ENCODE measurements at places on chromosomes 6 and 20.

GRCh38 chr20:48202334-48203113, 417.2 kb upstream of the SULF2 start:
- DNase-seq = no peak

GRCh38 chr6:89222712-89223039, 5.5 kb upstream of the GABRR1 start:
- no peak for DNase-seq

GRCh38 chr6:116451916-116452315, 9.3 kb upstream of the CALHM6 start:
- no peak for DNase-seq

DNA sequence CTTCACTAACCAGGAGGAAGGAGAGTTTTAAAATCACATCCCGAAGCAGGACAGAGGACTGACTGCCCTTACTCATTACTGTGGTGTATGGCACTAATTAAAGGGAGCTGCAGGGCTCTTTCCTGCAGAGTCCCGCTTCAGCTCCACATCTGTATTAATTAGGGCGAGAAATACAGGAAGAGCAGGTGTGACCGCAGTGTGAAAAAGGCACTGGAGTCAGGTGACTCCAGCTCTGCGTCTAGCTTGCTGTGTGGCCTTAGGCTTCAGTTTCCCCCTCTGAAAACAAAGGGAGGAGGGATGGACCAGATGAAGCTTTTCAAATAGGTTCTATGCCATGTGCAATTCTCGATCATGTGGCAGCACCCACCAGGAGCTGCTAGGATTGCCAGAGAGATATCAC, 34.0 kb downstream of the KIAA1755 start:
- no peak for DNase-seq

- no peak for DNase-seq
Observed at GRCh38 chr20:35165221-35166185, 6.4 kb upstream of the PROCR start.

- DNase-seq = no peak
Observed at GRCh38 chr6:154234019-154234772, 122.4 kb downstream of the IPCEF1 start.

GRCh38 chr6:140078561-140079125, 704.2 kb upstream of the CITED2 start:
- no peak for DNase-seq

DNA sequence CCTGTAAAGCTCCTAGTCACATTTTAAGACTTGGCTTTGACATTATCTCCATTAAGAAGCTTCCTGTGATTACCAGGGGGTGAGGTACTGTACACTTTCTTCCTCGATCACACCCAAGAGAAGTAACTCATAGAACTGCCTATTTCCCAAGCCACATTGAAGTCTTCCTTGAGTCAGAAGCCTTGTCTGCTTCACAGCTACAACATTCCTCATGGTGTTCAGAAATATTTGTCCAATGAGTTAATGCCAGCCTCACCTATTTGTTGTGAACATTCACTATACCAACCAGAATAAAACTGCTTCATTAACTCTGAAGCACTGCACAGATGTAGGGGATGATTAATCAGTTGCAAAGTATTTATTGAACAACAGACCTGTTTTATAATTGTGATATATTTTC, 622.3 kb downstream of the PTPRT start:
- no peak for DNase-seq

GRCh38 chr6:159821122-159821521, 21.0 kb downstream of the PNLDC1 start:
- DNase-seq = no peak

DNA sequence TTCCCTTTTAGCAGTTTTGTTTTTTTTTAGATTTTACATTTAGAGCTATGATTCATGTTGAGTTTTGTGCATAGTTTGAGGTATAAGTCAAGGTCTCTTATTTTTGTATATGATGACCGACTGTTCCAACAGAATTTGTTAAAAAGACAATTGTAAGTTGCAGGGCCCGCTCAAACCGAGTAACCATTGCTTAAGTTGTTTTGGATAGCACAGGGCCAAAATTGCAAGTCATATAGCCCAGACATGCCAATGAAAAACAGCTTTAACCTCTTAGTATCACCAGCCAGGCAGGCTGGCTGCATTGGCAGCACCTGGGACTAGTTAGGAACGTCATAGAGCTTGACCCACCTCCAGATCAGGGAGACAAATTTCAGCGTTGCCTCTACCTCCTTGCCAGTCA, 47.3 kb downstream of the PFDN4 start:
- no peak for DNase-seq

GRCh38 chr20:46139266-46139889, 21.3 kb downstream of the CD40 start:
- DNase-seq = no peak

DNA sequence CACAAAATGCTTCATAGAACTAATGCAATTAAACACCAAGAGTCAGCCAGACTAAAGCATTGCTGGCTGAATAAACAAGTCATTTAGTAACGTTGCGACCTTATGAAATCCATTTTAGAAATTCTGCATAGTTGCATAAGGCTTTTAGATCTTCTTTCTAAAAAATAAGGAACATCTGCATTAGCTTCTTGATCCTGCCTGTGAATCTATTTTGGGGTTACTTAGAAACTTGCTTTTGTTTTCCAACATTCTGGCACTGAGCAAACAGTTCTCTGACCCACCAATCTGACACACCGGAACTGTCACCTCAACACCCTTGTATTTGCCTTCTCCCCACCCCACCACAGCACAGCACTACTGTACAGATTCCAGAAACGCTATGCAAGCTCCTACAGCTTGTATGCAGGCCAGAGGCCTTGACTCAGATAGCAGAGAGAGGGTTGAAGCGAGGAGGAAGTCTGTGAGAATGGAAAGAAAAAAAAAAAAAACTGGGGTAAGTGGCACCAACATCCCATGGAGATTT, 55.0 kb downstream of the KIF13A start:
- DNase-seq = no peak

GRCh38 chr6:44923444-44923843, 404.7 kb upstream of the RUNX2 start:
- no peak for DNase-seq

- no peak for DNase-seq
Observed at GRCh38 chr6:137766596-137767370, 100.3 kb upstream of the TNFAIP3 start.

- no peak for DNase-seq
Observed at GRCh38 chr6:110703906-110704594, 111.2 kb downstream of the CDK19 start.

DNA sequence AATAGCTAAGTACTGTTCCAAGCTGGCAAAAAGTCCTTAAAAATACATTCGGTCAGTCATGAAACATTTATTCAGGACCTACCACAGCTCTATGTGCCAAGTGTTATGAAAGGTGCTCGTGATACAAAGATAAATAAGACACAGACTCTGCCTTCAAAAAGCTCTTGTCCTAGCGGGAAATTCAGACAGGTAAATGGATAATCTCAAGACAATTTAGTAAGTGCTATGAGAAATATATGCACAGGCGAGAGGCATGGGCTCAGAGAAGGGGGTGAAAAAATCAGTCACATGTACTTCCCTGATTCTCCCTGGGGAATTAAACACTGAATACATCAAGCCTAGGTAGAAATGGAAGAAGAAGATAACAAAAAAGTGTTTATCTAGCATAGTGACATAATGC, 49.8 kb upstream of the HEY2 start:
- peak; percentile 12 for DNase-seq

- no peak for DNase-seq
Observed at GRCh38 chr6:160950507-160950906, 41.1 kb upstream of the MAP3K4 start.

DNA sequence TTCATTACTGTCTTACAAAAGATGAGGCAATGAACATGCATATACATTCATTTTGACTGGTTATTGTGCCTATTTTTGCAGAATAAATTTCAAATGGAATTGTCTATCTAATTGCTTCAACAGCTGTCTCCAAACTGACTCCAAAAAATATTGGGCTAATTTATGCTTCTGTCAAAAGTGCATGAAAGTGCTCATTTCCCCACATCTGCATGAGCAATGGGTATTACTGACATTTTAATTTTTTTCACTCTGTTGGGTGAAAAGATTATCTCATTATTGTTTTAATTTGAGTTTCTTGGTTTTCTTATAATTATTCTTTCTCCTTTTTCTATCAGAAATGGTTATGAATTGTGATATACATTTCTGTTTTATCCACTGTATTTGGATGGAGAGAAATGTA, 404.2 kb downstream of the QKI start:
- DNase-seq = no peak

GRCh38 chr20:17947474-17947815, 21.1 kb downstream of the SNX5 start:
- no peak for DNase-seq

GRCh38 chr6:136371959-136372358, 82.3 kb upstream of the BCLAF1 start:
- no peak for DNase-seq

- no peak for DNase-seq
Observed at GRCh38 chr20:24938498-24938897, 10.6 kb upstream of the CST7 start.

GRCh38 chr20:53097371-53097770, 125.2 kb downstream of the TSHZ2 start:
- DNase-seq = no peak

DNA sequence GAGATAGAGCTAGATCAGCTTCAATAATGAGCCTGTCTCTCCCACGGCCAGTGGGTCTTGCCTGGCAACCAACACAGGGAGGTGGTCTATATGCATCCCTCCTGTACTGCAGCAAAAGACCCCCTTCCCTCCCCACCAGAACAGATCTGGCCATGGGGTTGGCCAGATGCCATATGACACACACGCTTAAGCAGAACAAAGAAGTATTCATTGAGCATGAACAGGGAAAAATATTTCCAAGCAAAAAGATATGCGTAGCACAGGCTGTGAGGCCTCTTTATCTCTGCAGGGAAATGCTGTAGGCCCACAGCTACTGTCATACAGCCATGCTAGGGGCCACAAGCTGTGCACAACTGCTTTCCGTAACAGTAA, 73.4 kb upstream of the NRSN1 start:
- no peak for DNase-seq

DNA sequence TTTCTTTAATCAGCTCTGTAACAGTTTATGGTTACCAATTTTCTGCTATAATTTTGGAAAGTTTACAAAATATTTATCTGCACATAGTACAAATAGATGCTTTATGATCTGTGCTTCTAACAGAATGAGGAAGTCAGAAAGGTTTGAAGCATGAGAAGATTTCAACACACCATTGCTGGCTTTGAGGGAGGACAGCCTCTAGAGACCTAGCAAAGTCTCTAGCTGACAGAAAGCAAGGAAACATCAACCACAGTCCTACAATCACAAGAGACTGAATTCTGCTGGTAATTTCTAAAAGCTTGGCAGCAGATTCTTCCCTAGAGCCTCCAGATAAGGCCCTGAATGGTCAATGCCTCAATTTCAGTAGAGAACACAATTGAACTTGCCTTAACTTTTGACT, 750.8 kb upstream of the SLC35B3 start:
- DNase-seq = no peak

GRCh38 chr6:13554929-13555333, 19.5 kb upstream of the SIRT5 start:
- peak; percentile 50 for DNase-seq

GRCh38 chr6:93786474-93787330, 367.3 kb upstream of the EPHA7 start:
- DNase-seq = no peak

DNA sequence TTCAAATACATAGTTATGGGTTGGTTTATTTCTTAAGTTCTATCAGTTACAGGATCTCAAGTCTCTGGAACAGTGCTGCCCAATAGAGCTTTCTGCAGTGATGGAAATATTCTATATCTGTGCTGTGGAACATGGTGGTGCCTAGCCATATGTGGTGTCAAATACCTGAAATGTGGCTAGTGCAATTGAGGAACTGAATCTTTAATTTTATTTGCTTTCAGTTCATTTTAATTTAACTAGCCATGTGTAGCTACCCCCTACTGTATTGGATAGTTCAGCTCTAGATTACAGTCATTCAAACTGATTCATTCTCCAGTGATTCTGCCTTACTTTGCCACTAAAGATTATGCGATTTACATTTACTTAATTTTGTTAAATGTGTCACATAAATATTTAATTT, 503.2 kb downstream of the CDKAL1 start:
- no peak for DNase-seq

GRCh38 chr6:29924731-29925130, 17.6 kb upstream of the HLA-A start:
- no peak for DNase-seq

DNA sequence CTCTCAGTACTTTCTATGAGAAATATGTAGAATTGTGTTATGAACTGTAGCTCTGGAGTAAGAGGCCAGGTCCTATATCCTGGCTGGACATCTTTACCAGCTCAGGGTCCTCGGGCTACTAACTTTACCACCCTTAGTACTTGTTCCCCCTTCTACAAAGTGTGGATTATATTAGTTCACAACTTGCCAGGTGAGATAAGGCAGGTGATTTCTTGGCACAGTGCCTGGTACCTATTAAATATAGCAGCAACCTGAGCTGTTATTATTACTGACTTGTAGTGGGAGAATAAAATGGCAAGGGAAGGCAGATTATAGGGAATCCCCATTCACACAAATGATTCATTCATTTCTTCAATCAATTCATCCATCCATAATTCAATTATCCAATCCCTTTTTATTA, 150.1 kb downstream of the DOK5 start:
- no peak for DNase-seq

- DNase-seq = no peak
Observed at GRCh38 chr6:16327777-16328325, 89.5 kb downstream of the GMPR start.

DNA sequence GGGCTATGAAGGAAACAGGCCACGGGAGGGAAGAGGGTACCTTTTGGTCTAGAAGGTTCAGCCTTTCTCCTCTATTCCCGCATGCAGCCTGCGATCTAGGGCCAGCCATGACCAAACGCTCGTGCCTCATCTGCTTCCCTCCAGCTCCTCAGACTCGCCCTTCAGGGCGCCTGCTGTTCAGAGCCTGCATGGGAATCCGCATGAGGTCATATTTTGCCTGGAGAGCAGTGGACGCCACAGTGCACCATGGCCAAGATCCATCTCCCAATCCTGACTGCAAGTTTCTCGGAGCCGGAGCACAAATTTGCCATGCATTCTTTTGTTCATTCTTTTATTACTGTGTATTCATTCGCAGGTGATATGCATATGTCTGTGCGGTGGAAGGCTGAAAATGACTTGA, 608.1 kb downstream of the QKI start:
- DNase-seq = no peak

- no peak for DNase-seq
Observed at GRCh38 chr6:170137911-170138910, 152.7 kb downstream of the DLL1 start.

- no peak for DNase-seq
Observed at GRCh38 chr6:132690678-132691077, 23.2 kb downstream of the VNN1 start.
